ENCODE measurements at places on chromosomes 1 and 21.

GRCh38 chr21:46340998-46341397 lies 17.0 kb downstream of the PCNT start:
- DNase-seq = no peak

DNA sequence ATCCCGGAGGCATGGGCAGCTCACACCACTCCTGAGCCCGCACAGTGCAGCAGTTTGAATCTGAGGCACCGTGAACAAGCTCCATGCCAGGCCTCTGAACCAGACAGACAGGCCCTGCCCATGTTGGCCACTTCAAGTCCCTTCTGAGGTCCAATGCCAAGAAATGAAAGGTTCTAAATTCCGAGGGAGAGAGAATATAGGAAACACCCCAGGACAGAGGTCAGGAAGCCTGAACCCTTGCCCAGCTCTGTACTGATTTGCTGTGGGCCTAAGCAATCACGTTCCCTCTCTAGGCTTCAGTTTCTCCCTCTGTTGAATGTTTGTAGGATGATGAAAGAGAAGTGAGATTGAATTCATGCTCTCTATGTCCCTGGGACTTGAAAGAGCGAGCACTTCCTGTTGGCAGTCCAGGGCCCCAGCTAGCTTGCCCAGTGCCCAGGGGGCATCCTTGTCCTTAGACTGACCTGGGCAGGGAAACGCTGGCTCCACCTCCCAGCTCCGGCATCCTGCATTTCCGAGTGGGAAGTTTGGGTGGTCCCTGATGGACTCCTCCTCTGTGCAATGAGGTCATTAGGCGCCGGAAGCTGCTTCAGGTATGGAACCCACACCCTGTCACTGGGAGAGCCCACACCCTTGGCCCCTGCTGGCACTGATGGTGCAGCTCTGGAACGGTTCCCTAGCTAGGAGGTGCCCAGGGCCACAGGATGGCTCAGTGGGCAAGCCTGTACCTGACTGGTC lies 242.4 kb upstream of the TMEM51 start:
- DNase-seq = no peak

- no peak for DNase-seq
Measured at GRCh38 chr1:214545293-214545692, 6.1 kb downstream of the PTPN14 start.

DNA sequence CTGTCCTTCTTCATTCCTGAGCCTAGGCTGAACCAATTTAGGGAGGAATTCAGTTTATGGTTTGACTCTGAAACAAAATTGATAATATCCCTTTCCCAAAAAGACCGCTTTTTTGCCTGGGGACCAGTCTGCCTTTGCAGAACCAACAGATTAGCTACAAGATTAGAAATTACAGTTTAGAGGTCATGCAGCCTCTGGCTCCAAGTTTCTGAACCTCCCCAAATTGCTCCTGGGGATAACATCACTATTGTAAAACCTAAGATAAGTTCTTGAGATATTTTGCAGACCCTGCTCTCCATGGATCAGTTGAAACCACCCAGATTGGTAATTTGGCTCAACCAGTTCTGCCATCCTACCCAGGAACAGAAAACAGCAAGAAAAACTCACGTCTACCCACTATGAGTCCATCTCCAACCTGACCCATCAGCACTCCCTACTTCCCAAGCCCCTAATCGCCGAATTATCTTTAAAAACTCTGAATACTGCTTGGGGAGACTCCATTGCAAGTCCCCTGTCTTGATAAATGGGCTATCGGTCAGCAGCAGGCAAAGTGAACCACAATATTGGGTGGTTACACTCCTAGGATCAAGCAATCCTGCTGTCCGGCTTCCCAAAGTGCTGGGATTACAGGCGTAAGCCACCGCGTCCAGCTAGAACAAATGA lies 605 bp upstream of the RABGGTB start:
- no peak for DNase-seq

DNA sequence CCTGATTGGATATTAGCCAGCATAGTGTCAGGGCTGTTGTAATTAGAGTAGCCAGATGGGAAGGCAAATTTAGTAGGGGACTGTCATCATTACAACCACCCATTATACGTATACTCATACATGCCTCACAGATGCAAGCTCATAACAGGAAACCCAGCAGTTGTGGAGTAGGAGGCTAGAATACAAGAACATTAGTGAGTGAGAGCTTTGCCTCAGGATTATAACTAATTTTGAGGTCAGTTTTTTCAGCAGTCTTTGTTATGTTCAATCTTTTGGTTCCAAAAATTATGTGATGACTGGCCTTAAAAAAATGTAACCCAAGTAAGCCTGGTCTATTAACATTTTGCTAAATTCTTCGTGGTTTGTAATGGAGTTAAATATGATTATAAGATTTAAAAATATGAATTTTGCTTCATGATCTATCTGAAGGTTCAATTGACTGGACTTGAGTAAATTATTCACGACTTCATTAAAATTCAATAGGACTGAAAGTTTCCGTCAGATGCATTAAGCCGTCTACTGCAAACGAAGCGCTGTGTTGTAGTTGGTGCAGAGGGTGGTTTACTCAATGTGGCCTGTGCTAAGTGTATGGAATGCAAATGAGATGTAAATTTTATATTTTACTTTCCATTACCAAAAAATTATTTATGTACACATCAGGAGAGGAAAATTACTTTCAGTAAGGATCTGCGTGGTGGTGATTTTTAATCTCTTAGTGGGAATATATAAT lies 48.8 kb downstream of the KCNK1 start:
- DNase-seq = no peak

DNA sequence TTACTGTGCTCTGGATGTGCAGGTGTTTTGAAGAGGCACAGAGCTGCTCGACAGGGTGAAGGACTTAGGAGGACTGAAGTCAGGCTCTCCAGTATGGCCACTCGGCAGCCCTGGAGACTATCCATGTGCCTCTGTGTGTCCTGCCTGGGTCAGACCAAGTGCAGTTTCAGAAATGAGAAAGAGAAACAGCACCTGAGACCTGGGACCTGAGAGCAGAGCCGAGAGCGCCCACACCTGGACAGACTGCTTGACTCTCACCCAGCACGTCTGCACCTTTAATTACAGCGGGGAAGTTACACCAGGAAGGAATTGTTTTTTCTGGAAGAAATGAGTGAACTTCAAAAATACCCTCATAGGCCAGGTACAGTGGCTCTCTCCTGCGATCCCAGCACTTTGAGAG lies 59.7 kb upstream of the COL6A1 start:
- DNase-seq = no peak

DNA sequence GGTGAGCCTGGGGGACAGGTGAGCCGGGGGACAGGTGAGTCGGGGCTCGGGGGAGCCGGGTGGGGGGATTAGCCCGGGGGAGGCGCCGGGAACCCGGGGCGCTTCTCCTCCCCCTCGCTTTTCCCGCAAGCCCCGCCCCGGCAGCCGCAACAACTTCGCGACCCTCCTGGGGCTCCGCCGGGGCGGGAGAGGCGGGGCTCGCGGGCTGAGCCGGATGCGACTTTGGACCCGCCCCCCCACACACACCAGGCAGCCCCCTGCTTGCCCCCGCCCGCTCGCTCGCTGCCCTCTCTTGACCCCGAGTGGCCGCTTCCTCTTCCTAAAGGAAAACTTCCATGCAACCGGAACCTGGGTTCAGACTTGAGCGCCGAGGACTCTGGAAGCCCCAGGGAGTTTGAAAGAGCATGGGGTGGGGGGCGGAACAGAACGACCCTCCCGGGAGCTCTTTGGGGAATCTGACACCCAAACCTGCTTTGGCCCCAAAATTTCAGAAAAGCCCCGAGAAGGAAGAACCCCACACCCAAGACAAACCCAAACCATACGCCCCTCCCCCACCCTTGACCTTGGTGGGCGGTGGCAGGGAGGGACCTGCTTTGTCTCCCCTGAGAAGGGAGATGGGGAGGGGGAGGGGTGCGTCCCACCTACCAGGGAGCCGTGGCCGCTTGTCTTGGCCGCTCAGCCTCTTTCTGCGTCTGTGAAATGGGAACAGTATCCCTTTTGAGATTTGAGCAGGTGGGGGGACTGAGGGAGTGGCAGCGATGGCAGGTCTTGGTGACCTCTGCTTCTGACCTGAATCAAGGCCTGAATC lies 550 bp downstream of the ARHGEF16 start:
- DNase-seq = no peak

- no peak for DNase-seq
Measured at GRCh38 chr1:31750858-31751510, 13.2 kb downstream of the ADGRB2 start.

GRCh38 chr1:20847611-20848080 lies 60.5 kb upstream of the HP1BP3 start:
- no peak for DNase-seq

DNA sequence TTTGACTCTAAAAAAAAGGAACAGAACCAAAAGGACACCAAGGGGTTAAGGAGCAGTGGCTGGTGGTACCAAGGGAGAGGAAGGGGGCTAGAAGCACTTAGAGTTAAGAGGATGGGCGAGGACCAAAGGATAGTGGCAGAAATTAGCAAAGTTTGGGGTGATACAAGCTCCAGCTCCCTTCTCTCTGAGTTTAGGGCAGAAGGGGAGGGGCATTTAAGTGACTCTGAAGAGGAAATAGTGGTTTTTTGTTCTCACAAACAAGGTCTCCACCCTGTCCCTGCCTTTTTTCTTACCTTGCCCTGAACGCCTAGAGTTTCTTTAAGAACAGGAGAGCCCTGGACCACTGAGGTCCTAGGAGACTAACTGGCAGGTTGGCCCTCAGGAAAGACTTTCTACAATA lies 3.3 kb downstream of the CDC42SE1 start:
- no peak for DNase-seq

GRCh38 chr1:7614576-7615074 lies 156.5 kb upstream of the VAMP3 start:
- no peak for DNase-seq
